Suprapubic skin (tissue), 4 donors: ENCODE measurements at places on chromosomes 2 and 18. TPM values are rescaled to one million over a fixed set of nuclear protein-coding genes. Genes with fewer than 3 reads are reported as not detected.

The RAB6D gene
- total RNA-seq = 0.17 TPM

The TSGA10 gene
- total RNA-seq = 13.4 TPM

The DCC gene
- not detected for total RNA-seq

The NETO1 gene
- total RNA-seq = 0.47 TPM

GRCh38 chr2:195414537-195415100 is 242.4 kb upstream of the SLC39A10 start:
- no peak for DNase-seq

DNA sequence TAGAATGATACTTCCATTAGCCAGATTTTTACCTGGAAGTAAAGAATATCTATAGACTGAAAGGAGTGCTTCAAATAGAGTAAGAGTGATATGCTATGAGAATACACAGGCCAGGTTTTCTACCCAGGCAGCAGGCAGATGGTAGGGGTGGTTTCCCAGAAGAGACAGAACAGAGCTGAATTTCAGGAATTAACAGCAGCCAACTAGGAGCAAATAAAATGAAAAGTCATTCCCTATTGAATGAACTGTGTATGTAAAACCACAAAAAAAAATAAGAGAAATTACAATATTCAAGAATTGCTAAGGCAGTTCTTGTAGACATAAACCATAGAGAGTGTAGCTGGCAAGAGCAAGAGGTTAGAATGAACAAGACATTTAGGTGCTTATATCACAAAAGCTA is 336.8 kb downstream of the KCNJ3 start:
- DNase-seq = no peak

DNA sequence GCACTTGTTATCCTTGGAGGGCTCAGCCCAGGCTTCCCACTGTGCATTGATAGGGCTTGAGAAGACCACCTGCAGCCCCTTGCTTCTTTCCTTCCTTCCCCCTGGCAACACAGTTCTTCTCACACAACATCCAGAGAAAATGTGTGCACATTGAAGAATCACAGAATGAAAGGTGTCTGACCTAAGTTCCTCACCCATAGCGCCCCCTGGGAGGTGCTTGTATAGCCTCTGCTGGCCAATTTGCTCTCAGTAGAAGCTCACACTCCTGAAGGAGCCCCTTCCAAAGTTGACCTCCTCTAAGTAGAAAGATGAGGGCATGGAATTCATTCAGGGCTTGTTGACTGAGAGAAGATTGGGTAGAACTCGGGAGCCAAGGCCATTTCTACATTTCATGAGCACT is 758.4 kb upstream of the KLHL29 start:
- no peak for DNase-seq

DNA sequence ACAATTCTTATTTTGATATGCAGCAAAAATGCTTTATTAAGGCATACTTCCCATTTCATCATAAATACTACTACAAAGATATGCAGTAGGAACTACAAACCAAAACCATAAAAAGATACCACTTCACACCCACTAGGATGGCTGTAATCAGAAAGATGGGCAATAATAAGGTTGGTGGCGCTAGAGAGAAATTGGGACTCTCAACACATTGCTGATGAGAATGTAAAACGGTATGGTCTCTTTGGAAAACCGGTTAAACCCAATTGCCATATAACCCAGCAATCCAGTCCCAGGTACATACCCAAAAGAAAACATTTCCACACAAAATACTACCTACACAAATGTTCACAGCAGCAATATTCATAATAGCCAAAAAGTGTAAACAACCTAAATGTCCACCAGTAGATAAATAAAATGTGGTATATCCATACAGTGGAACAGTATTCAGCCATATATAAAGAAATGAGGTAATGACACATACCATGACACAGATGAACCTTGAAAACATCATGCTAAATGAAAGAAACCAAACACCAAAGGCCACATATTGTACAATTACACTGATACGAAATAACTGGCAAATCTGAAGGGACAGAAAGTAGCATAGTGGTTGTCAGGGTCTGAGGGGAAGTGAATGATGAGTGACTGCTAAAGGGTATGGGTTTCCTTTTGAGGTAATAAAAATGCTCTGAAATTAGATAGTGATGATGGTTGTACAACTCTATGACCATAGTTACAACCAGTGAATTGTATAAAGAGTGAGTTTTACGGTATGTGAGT is 12.7 kb downstream of the SP3 start:
- DNase-seq = no peak

DNA sequence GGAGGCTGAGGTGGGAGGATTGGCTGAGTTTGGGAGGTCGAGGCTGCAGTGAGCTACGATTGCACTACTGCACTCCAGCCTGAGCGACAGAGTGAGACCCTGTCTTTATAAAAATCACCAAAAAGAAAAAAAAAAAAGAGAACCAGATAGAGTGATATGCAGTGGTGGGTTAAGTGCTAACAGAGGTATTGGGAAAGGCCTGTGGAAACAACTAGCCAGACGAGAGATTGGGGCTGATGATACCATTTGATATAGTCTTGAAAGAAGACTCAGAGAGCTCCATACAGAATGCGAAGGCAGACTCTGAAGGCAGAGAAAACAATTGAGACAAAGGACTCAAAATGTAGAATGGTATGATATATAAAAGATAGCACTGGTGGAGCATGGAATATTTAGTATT is 134.1 kb downstream of the CDC42EP3 start:
- DNase-seq = no peak

GRCh38 chr2:181036848-181037603 is 56.6 kb downstream of the UBE2E3 start:
- DNase-seq = no peak

DNA sequence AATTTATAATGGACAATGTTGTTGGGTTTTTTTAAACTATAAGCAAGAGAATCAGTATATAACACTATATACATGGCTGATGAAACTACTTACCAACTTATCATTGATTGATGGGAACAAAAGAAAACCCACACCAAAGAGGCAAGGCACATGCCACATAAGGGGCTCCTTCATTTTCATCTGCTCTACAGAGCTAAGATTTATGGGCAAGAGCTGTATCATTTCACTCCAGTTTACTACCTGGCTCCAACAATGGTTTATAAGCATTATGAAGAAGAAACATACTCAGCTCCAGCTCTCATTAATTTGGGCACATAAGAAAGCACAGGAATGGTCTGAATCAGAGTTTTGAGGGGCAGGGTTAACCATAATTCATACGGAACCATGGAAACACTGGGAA is 283.3 kb downstream of the AGPS start:
- DNase-seq = no peak

DNA sequence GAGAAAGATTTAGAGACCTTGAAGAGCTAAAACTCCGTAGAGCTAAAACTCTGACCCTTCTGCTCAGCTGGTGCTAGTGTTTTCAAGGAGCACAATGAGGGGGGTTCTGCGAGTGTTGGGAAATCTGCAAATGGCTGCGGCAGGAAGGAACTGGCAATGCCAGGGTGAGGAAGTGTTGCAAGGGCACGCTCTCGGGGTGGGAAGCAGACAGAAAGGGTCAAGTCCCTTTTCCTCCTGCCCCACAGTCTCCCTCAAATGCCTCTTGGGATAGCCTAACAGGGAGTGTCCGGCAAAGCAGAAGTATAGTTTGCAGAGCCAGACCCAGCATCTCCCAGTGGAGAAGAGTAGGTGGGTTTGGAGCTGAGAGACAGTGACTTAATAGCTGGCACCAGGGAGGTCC is 60.5 kb downstream of the NCAPH start:
- no peak for DNase-seq

DNA sequence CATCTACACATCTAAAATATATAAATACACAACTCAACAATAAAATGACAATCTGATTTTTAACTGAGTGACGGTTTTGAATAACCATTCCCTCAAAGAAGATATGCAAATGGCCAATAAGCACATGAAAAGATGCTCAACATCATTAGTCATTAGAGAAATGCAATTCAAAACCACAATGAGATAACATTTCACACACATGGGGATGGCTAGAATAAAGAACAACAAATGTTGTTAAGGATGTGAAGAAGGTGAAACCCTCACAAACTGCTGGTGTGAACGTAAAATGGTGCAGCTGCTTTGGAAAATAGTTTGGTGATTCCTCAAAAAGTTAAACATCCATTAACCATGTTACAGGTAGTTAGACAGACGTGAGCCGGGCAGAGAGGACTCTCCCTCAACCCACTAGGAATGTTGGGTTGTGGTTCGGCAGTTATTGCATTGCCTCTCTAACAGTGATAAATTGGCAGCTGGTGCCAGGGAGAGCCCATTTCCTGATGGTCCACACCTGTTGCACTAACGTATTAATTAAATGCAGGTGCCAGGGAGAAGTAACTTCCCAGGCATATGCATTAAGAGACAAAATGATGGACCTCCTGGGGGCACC is 22.3 kb upstream of the DUSP2 start:
- DNase-seq = no peak

GRCh38 chr2:109351164-109351756 is 222.3 kb downstream of the SH3RF3 start:
- DNase-seq = peak; percentile 81
